ENCODE measurements at places on chromosomes 2 and 18.

- DNase-seq = no peak
Measured at GRCh38 chr2:74436848-74437695, 4.7 kb downstream of the RTKN start.

GRCh38 chr2:58845011-58845410, 603.9 kb upstream of the FANCL start:
- no peak for DNase-seq

DNA sequence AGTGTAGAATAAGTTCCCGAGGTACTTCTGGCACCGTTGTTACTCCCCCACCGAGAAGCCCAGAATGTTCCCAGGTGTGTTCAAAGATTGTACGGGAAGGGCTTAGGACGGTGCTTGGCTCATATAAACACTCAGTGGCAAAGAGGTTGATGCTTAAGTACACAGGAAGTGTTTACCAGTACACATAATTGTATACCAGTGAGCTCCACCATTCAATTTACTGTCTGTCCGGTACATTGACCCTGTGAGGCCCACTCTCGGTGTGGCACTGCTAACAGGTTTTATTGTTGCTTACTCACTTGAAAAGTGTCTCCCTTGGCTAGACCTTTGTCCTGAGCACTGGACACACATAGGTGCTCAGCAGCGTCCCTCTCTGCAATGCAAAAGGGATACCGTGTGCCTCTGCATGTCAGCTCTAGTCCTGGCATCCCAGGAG, 191.0 kb downstream of the NEDD4L start:
- DNase-seq = no peak

GRCh38 chr2:106168657-106169056, 25.4 kb downstream of the UXS1 start:
- no peak for DNase-seq

All from D721Med (cell line).